ENCODE measurements at places on chromosomes 11 and 22.

- DNase-seq, result no peak
Measured at GRCh38 chr11:6817694-6818093, 18.2 kb upstream of the OR6A2 start.

DNA sequence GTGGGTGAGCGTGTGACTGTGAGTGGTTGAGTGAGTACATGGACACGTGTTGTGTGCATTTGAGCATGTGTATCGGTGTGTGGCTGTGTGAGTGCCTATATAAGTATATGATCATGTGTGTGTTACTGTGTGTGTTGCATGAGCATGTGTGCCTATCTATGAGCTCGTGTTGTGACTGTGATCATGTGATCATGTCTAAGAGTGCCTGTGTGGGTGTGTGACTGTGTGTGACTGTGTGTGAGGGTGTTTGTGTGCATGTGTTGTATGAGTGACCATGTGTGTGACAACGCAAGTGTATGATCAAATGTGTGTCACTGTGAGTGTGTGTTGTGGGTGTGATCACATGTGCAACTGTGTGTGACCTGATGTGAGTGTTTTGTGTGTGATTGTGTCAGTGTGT is 88.8 kb downstream of the UBASH3B start:
- DNase-seq, result no peak

DNA sequence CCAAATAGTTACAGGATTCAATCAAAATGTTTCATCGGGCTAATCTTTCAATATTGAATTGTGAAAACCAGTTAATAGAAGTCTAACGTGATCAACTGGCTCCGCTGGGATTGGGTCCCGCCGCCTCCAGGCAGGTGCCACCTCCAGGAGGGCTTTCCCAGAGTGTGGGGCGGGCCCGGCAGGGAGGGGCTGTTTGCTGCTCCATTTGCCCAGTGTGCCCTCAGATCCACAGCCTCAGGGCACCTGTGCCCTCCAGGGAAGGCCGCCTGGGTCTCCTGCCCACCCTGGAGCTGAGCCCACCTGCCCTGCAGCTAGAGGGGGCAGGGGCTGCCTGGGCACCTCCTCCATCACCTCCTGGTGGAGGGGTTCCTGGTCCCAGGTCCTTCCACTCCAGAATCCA is 17.9 kb downstream of the BRSK2 start:
- DNase-seq, result no peak

DNA sequence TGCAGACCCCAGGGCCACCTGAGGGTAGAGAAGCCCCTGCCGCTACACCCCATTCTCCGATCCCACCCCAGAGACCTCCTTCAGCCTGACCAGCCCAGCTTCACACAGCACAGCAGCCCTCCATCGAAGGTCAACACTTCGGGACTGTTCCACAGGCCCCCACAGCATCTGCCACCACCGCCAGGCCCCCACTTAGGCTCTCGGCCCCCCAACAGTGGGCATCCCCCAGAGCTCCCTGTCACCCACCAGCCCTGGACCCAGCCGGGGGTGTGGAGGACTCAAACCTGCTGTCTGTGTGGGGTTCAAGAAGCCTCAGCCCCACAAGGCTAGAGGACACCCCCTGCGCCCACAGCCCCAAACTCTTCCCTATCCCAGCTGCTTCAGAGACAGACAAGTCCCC is 6.2 kb downstream of the SBF1 start:
- no peak for DNase-seq

DNA sequence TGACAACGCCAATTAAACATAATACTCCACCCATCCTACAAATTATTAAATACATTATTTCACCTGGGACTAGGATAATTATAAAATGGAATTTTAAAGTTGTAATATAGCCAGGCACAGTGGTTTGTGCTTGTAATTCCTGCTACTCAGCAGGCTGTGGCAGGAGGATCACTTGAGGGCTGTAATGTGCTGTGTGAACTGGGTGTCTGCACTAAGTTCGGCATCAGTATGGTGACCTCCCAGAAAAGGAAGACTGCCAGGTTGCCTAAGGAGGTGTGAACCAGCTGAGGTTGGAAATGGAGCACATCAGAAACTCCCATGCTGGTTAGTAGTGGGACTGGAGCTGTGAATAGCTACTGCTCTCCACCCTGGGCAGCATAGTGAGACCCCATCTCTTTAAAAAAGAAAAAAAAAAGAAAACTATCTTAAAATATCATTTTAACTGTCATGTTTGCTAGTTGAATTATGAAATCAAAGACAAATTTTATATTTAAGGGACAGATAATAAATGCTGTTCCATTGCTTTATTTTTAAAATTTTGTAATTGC is 28.0 kb downstream of the PPP6R2 start:
- no peak for DNase-seq

DNA sequence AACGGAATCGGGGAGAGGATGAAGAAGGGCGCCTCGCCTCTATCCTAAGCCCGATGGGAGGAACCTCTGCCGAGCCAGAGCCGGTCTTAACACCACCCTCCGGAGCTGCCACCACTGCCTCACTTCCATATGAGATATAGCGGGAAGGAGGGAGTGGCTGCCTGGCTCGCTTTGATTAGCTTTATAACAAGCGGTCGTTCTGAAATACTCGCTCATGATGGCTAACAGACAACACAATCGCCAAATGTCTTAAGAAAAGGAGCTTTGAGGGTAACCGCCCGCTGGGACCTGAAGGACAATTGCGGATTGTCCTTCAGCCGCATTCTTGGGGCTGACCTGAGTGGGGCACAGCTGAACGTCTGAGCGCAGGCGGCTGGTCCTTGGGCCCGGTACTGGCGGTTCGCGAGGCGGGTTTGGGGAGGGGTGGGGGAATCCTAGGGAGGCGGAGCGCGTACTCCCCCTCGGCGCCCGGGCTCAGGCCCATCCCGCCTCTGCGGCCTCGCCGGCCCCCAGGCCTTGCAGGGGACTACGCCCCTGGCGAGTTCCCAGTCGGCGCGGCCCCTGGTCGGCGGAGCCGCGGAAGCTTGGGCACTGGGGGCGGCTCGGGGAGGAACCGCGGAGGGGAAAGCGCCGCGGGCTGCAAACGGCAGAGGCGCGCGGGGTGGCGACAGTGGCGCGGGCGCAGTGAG is at the start of gene PLAAT5:
Gene PLAAT5, minus strand, starts transcription at position 617 of the 689 bp plus-strand sequence. Its CDS starts 133 bp downstream, at position 484.
- DNase-seq, result no peak

GRCh38 chr22:21764038-21764804 is 28.6 kb upstream of the YPEL1 start:
- DNase-seq, result no peak

DNA sequence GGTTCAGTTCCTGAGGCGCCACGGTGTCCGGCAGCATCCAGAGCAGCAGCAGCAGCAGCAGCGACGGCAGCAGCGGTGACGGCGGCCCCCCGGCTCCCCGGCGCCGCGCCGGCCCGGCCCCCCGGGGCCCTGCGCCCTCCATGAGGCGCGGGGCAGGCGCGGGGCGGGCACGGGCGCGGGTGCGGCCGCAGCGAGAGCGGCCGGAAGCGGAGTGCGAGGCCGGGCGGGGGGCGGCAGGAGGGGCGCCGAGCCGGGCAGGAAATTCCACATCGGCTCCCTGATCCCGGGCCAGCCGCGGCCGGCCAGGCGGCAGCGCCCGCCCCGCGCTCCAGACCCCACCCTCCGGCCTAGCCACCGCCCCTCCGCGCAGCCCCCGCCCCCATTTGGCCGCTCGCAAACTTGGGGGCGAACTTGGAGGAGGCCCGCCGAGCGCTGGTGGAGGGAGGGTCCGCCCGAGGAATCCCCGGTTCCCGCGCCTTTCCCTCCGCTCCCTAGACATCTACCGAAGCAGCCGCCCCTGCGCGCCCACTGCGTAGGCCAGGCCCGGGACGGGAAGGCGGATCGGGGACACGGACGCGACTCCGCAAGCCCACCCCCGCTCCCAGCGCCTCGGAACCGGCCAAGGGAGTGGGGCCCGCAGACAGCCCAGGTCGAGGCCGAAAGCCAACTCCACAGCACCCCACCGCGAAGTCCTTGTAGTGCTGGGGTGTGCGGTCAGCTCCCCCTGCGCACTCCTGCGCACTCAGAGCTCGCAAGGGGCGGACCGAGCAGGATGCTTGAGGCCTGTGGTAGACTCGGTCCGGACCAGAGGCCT is at the start of gene SCARF2:
Gene SCARF2, minus strand, starts transcription at position 213 of the 814 bp plus-strand sequence. Its CDS starts 71 bp downstream, at position 142.
- no peak for DNase-seq

- no peak for DNase-seq
Measured at GRCh38 chr11:58513747-58514367, 6.0 kb upstream of the OR5B21 start.

GRCh38 chr11:8709002-8709672 is 26.5 kb downstream of the RPL27A start:
- no peak for DNase-seq

- no peak for DNase-seq
Measured at GRCh38 chr11:64078905-64079304, 43.2 kb downstream of the FLRT1 start.

GRCh38 chr11:41461057-41461681 is 1.7 kb upstream of the LRRC4C start:
- no peak for DNase-seq

DNA sequence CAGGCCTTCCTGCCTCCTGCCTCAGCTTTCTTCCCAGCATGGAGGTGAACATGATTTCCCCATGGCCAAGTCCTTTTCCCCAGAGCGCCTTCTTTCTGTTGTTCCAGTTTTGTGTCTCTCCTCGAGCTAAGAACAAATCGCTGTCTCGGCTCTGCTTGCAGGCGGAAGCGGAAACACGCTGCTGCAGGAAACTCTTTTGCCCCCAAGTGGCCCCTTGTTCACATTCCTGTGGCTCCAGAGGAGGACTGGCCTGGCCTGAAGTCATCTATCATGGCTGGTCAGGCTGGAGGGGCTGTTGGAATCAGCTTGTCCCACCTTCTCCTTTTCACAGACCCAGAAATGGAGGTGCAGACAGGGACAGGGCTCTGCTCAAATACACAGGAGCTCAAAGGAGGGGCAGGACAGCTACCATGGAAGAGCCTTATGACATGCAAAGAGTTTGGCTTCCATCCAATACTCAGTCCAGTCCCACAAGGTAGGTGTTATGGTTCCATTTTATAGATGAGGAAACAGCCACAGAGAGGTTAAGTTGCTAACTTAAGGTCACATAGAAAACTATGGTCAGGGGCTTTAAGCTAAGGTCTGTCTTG is 182.2 kb upstream of the SYT13 start:
- DNase-seq, result no peak

Measured in stimulated activated CD8-positive, alpha-beta memory T cell treated with anti-CD3 and anti-CD28 coated beads, Interleukin-4, amount 100 ng/mL, for 4 hours (primary cell).